ENCODE measurements at places on chromosomes 12 and 14.

DNA sequence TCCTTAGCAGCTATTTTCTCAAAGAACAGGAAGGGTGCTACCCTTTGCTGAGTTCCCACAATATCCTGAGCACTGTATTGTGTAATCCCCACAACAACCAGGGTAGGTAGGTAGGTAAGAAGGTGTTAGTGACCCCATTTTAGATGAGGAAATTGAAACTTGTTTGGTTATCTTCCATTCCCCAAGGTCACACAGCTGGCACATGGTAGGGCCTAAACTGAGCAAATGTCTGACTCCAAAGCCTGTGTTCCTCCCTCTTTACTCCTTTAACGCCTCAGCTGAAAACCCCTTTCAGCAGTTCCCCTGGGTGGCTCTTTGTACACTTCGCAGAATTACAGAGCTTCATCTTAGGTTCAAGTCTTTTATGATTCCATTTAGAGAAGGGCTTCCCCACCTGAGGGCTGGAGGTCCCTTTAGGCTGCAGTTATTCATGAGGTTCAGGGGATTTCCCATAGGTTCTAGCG, 26.5 kb upstream of the RIC8B start:
- no peak for DNase-seq

- no peak for DNase-seq
Measured at GRCh38 chr14:100658181-100658886, 68.4 kb upstream of the DLK1 start.

GRCh38 chr14:102696332-102696731, 80.9 kb upstream of the TRAF3 start:
- no peak for DNase-seq

DNA sequence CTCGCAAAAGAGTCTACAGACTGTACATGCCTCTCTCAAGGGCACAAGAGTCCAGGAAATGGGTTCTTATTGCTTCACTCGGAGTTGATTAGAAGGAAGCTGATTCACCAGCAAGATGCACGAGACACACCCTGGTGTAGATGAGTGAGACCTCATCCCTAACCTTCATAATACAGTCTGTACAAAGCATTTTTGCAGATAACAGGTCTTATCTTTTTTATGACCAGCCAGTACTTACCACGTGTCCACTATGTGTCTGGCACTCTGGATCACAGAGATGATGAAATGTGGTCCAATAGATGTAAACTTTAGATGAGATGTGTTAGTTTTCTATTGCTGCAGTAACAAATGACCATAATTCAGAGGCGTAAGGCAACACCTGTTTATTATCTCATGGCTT, 53.4 kb upstream of the PWP1 start:
- no peak for DNase-seq

GRCh38 chr12:74781991-74782485, 244.4 kb downstream of the ATXN7L3B start:
- DNase-seq = no peak

GRCh38 chr14:56129092-56129491, 10.9 kb downstream of the PELI2 start:
- no peak for DNase-seq

- DNase-seq = no peak
Measured at GRCh38 chr12:121803861-121804416, at the start of gene SETD1B. TSS of gene SETD1B (plus strand) at chr12:121804009. CDS start at chr12:121804738, 729 bp downstream.

- DNase-seq = peak; percentile 26
Measured at GRCh38 chr12:89951050-89951693, 242.5 kb upstream of the ATP2B1 start.

GRCh38 chr14:92585981-92586937, 72.7 kb downstream of the RIN3 start:
- DNase-seq = peak; percentile 64

DNA sequence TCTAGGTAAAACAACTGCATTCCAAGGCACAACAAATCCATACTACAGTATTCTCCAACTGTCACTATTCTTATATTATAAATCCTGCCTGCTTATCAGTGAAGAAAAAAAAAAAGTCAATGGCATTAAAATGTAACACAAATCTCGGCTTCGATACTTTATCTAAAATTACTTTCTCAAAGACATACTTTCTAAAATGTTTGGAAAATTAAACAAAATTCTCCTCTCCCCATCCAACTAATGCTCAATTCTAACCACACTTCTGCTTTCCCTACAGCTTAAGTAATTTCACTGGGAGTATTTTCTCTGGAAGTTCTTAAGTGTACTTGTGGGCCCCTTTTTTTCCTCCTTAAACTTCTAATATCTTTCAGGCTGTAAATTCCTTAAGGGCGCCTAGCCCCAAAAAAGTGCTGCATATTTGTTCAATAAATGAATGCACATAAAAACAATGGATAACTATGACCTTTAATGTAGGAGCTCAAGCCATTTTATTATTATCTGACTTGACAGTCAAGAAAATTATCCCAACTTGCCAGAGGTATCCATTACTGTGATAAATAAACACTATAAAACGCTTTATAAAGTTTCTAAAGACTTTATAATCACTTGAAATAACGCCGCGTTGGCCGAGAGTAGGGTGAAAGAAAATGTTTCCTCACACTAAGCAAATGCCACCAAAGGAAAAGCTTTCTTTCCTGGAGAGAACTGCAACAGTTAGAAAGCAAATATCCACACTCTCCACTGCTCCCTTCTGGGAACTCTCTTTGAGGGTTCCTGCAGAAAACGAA, 977 bp downstream of the HEATR5A start:
- DNase-seq = no peak

GRCh38 chr14:100547633-100548294, 39.5 kb downstream of the BEGAIN start:
- DNase-seq = peak; percentile 75

DNA sequence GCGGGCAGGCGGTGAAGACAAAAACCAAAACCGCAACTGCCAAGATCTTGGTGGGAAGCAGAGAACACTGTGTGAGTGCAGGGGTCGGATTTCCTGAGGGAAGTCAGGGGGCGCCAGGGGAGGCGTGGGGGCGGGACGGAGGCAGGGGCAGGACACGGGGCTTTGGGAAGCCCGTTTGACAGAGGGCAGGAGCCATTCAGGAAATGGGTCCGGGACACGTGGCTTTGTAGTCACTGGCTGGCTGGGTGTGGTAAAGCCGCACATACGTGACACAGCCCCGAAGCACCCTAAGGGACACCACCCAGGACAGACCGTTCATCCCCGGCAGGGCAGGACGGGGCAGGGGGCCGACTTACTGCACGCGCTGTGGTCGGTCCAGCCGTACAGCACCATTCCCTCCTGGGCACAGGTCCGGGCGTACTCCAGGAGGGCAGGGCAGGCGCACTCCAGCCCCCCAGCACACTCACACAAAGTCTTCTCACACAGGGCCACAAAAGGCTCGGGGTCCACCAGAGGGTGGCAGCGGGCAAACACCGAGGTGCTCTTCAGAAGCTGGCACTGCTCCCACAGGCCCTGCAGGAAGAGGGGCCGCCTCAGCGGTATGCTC, 49.4 kb downstream of the VWF start:
- no peak for DNase-seq

DNA sequence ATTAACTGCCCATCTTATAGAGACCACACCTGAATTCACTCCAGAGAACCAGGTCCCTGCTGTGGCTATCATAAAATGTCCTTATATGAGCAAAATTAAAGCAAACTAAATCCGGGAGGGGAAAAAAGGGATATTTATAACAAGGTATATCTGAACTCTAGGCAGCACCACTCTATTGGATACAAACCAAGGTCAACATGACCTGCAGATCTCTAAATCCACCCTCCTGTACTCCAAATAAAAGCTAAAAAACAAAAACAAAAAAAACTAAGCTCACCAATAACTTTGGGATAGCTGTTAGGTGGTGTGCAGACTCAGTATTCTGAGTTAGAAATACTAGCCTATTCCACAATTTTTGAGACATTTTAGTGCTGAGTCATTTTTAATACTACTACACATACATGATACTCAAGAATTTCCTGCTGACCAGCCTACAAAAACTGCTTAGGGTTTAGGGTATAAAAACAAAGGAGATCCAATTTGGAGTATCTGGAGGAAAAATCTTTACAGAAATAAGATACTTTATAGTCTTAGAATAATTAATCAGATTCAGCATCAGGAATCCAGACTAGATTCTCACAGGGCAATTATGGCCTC, 46.6 kb upstream of the LTBP2 start:
- DNase-seq = peak; percentile 27

Measured in AG08396 (cell line).